CD4-positive, alpha-beta T cell treated with Interleukin-6 for 4 hours (primary cell): ENCODE measurements at places on chromosomes 7 and 10.

DNA sequence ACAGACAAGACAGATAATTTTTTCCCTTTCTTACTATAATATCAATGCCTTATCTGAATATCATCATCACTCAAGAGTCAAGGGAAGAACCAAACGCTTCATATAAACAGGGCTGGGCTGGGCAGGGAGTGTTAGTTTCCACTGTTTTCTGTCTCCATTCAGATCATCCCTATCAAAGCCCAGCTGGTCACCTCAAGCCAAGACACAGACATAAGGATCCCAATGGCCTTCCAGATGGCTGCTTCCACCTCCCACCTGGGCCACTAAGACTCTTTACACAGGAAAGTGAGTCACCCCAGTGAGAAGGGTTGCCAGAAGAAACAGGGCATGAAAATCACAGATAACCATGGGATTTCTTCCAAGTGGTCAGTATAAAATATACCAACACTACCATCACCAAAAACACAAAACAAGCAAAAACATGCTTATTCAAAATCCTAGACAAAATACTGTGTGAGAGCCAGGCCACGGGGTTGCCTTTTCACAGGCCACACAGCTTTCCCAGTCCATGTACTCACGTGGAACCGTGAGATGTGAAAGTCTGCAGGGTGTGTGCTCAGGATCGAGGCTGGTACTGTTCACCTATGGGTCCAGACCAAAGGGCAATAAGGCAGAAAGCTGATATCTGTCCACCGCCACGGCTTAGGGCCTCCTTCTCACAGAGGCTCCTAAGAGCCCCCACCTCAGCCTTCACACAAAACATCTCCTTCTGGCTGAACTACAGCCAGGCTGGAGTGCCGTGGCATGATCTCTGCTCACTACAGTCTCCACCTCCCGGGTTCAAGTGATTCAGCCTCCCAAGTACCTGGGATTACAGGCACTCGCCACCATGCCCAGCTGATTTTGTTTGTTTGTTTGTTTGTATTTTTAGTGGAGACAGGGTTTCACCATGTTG is 5.7 kb downstream of the PRSS1 start:
- no peak for DNase-seq

- DNase-seq, result no peak
Observed at GRCh38 chr10:103394180-103394579, 2.1 kb downstream of the ATP5MK start.

GRCh38 chr7:26662646-26663045 is 201.7 kb downstream of the SKAP2 start:
- DNase-seq, result no peak

GRCh38 chr10:65571011-65571570 is 1354.7 kb upstream of the LRRTM3 start:
- DNase-seq, result no peak

GRCh38 chr10:34580643-34581042 is 234.5 kb downstream of the PARD3 start:
- DNase-seq, result no peak

DNA sequence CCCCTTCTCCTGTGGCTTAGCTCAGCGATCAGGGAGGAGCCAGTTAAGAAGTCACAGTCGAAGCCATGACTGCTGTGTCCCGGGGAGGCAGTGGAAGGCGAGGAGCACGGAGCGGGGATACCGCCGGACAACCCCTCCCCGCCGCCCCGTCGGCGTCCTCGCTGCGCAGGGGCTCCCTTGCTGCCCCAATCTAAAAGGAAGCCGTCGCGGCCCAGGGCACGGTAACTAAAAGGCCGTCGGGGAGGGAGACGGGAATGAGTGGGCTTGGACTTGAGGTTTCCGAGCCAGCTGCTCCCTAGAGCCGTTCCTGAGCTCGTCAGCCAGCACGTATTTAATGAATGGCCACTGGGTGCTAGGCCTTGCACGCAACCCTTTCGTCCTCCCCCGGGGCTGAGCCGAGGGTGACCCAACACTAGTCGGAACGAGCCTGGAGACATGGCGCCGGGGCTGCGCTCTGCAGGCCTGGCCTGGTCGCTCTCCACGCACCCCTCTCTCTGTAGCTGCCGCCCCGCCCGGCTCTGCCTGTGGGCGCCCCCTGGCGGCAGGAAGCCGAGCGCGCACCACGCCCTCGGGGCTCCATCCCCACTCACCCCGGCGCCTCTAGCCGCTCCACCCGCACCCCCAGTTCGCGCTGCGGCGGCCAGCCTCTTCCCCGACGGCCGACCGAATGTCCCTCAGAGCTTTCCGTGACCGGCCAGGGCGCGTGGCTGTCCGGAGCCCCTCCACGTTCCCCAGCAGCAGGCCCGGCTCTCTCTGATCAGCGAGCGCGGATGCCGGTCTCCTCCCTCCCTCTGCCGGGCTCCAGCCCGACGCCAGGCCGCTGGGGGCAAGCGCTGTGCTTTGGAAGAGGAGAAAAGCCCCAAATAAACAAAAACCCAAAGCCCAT is 29.3 kb upstream of the KCNK18 start:
- peak; percentile 75 for DNase-seq

DNA sequence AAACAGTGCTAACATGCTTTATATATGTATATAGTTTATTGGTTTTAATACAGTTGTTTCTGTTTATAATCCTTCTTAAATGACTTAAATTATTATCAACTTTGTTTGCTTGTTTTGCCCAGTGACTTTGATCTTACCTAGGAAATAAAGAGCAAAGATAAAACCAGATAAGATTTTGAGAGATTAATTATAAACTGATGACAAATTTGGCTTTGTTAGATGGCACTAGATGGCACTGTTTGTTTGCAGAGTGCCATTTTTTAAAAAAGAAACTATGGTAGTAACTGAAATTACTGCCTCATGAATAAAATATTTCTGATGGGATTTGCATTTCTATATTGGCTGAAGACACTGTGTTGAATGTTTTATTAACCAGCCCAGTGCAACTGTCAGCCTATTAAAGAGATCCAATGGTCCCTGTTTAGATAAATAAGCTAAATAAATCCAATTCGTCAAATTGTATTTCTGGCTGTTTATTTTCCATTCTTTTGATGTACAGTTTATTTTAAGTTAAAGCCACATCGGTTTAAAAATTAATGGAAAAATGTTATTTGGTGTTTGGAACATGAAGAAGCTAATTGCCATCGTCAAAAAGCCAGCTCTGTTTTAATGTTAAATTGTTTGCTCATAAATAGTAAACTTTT is 28.7 kb downstream of the VTI1A start:
- no peak for DNase-seq

DNA sequence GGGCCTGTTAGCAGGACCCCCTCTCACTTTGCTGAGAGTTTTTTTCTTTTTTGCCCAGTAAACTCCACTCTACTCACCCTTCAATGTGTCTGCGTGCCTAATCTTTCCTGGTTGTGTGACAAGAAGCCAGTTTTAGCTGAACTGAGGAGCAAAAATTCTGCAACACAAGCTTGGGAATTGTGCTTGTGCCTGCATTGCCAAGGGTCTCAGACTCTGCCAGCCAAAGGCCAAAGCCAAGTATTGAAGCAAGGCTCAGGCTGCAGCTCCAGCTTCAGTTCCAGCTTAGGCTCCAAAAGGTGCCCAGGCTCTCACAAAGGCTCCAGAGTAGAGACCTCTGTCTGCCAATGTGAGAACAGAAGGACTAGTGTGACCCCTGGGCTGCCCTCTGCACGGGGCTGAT is 4.2 kb upstream of the CPA2 start:
- DNase-seq, result no peak
